ENCODE measurements at places on chromosomes 3 and 15.

GRCh38 chr15:100241572-100242482 lies 99.9 kb downstream of the ADAMTS17 start:
- DNase-seq, result peak; percentile 5

GRCh38 chr15:39330061-39330460 lies 250.8 kb upstream of the THBS1 start:
- DNase-seq, result no peak

DNA sequence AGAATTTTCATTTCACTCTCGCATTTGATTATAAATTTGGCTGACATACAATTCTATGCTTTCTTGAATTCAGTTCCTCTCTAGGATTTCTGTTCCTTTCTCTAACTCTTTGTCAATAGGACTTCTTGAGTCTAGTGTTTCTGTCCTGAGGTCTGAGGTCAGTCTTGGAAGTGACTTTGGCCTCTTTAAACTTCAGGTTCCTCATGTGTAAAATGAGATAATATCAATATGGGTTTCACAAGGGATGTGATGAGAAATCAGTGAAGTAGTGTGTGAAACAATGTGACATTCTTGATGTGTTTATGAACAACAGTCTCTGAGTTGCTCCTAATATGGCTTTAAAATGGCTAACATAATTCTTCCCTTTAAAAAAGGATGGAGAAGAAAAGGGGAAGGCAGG lies 92.2 kb downstream of the SV2B start:
- no peak for DNase-seq

DNA sequence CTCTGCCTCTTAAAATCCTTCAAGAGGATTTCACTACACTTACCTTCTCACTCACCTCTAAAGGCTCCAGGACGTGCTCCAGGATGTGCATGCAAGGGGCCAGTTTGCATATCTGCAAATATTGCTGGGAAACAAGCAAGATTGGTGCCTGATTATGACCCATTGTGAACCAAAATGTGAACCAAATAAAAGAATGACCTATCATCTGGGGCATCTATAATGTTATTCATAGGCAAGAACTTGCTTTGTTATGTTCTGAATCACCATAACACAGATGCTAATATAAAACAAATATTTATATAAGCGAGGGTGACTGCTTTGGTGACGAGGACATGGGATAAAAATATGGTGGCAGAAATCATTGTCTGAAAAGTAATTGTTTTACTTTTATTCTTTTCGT lies 5.5 kb downstream of the IL12A start:
- DNase-seq, result no peak

DNA sequence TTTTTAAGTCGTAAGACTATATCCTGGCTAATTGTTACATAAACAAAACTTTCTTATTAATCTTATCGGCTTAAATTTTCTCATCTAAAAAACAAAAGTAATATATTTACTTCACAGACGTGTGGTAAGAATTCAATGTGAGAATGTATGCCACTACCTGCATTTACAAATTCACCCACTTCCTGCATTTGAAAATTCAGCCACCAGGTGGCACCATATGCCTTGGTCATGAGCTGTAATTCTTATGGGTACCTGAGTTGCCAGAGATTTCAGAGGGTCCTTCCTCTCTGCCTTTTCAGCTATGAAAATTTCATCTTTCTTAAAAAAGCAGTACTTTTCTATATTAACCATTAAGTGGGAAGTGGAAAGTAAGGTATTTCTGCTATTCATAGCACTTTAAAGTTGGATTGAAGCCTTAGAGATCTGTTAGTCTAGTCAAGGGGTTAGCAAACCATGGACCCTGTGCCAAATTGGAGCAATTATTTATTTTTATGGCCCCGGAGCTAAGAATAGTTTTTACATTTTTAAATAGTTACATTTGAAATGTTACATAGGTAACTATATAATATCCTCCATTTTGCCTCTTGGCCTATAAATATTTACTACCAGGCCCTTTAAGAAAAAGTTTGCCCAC lies 127.8 kb downstream of the HCN4 start:
- DNase-seq, result peak; percentile 79

DNA sequence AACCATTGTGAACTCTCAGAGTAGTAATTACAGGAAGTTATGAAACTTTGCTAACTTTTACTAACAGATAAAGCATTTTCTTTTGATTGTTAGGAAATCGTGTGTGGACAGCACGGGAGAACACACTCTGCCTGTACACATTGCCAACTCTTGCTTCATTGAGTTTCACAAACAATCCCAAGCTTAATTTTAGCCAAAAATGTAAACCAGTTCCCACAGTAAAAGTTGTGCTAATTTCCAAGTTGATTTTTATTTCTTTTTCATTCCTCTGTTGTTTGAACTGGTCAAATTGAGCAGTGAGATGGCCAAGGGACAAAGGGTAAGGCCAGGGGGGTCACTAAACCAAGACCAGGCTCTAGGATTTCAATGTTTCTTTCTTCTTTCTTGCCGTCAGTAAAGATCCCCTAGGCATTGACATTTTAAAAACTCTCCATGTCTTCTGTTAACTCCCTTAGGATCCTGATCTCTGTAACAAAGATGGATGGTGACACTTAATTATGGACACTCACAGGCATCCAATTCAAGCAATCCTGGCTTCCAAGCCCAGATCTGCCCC lies 414.9 kb downstream of the RBMS3 start:
- no peak for DNase-seq

GRCh38 chr3:138834596-138835396 lies at the start of gene PIK3CB:
PIK3CB (minus strand) TSS chr3:138834928; CDS start chr3:138759343, 75,585 bp downstream.
- DNase-seq, result peak; percentile 87

GRCh38 chr3:119835556-119835955 lies 53.7 kb downstream of the NR1I2 start:
- no peak for DNase-seq

- DNase-seq, result no peak
Measured at GRCh38 chr3:152172460-152172859, 96.3 kb upstream of the MBNL1 start.

DNA sequence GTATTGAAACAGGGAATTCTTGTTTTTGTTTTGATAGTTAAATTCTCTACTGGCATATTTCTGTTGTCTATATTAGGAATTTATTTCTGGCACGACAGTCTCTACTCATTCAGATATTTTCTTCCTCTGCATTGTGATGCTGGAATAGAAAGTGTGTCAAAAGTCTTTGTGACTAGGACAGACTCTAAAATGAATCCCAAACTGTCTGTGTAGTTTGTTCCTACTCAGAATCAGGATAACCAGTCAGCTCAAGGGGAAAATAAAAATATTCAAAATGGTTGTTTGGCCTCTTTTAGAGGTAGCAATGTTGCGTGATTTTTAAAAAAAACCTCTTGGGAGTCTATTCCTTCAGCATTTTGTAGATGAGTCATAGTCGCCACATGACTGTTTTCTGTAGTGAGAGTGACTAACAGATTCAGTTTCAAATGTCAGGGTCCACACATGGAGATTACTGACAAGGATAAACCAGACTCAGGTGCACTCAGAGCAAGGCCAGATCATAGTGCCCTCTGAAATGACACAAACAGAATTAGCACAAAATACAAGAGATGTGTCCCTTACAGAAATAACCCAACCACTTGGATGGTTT lies 13.1 kb downstream of the SLC7A14 start:
- peak; percentile 88 for DNase-seq
